Activated T-cell treated with anti-CD3 and anti-CD28 coated beads, Interleukin-2, amount 50 U/mL, for 4 hours (primary cell): ENCODE measurements at places on chromosomes 1 and 21. TPM values are rescaled to one million over a fixed set of nuclear protein-coding genes. Genes with fewer than 3 reads are reported as not detected.

GRCh38 chr21:38777531-38777930, 28.2 kb upstream of the ETS2 start:
- no peak for DNase-seq

GRCh38 chr1:42730988-42731387, 9.0 kb downstream of the CLDN19 start:
- DNase-seq, result peak; percentile 44

GRCh38 chr1:40861224-40862003, 749 bp downstream of the CITED4 start:
- peak; percentile 40 for DNase-seq

- peak; percentile 44 for DNase-seq
Observed at GRCh38 chr1:201447903-201448871, 20.8 kb downstream of the PHLDA3 start.

Gene CCDC190
- not detected for total RNA-seq

Gene PIGV
- total RNA-seq, result 11.2 TPM

Gene TNFSF4
- total RNA-seq, result 0.63 TPM
